Lower lobe of right lung (tissue), 2 donors: ENCODE measurements at places on chromosomes 13 and 19.

- peak; percentile 50 for DNase-seq
Measured at GRCh38 chr13:91154558-91155353, 192.7 kb upstream of the MIR17HG start.

GRCh38 chr19:44576843-44577565 is 36.4 kb upstream of the IGSF23 start:
- peak; percentile 59 for DNase-seq

GRCh38 chr19:55071129-55071502 is 4.6 kb upstream of the EPS8L1 start:
- no peak for DNase-seq

- DNase-seq: no peak
Measured at GRCh38 chr19:30670011-30670329, 297.8 kb downstream of the ZNF536 start.

DNA sequence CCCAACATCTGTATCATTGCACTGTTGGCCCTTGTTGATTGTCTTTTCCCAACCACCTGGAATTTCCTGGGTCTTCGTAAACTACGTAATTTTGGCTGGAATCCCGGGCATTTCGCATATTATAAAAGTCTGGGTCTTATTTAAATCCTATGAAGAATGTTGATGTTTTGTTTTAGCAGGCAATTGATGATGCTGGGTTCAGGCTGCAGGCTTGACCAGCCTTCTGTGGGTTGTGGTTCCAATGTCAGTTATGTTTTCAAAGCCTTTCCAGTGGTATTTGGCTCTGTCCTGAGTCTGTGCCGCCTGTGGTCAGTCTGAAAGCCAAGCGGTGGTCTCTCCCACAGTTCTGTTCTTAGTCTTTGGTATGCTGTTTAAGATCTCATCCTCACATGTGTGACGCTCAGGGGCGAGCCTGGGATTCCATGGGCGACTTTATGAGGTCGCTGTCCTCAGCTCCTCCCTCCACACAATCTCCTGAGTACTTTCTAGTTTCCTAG is 12.4 kb downstream of the SLC35E1 start:
- DNase-seq: no peak

- DNase-seq: peak; percentile 75
Measured at GRCh38 chr19:40466219-40466984, 399 bp upstream of the SPTBN4 start.

DNA sequence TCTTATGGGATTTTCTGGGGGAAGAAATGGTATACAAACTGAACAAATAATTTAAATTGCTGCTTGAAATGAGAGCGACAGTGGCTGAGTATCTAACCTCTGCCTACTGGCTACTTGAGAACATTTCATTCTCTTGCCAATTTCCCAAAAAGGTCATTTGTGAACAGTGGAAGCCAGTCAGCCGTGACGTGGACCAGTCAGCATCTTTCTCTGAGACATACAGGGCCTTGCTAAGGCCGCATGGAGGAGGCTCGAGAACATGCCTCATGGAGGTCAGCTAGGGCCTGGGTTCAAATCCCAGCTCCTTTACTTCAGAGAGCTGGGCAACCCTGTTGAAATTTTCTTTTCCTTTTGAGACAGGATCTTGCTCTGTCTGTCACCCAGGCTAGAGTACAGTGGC is 20.3 kb downstream of the ZC3H4 start:
- DNase-seq: no peak

DNA sequence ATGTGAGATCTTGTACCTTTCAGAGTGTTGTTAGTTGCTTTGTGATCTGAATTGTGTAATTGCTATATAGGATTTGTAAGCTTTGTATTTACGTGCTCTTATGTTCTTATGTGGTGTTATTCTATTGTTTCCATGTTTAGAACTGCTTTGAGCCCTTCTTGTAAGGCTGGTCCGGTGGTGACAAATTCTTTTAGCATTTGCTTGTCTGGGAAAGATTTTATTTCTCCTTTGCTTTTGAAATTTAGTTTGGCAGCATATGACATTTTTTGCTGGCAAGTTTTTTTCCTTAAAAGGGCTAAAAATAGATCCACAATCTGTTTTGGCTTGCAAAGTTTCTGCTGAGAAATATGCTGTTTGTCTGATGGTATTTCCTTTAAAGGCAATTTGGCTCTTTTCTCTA is 1089.2 kb upstream of the PCDH9 start:
- no peak for DNase-seq

GRCh38 chr13:65929436-65929835 is 1300.7 kb downstream of the PCDH9 start:
- DNase-seq: no peak
